ENCODE measurements at places on chromosomes 2 and 18.

DNA sequence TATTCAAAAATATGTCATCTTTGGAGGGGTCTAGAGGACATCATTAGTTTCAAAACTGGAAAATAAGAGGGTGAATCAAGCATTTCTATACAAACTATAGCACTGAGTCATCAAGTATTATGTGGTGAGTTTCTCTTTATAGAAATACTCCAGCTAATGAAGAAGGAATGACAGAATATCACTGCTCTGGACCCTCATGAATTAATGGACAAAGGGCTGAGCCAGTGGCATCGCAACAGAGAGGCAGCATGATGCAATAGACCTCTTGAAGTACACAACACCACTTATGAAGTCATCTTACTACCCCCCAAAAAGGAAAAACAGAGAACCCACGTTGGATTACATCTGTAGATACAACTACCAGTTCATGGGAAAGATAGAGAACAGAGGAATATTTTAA is 27.4 kb upstream of the EIF2AK3 start:
- no peak for DNase-seq

- no peak for DNase-seq
Measured at GRCh38 chr2:188076149-188077056, 215.3 kb upstream of the GULP1 start.

- DNase-seq: no peak
Measured at GRCh38 chr18:40356168-40356567, 1598.9 kb upstream of the PIK3C3 start.

DNA sequence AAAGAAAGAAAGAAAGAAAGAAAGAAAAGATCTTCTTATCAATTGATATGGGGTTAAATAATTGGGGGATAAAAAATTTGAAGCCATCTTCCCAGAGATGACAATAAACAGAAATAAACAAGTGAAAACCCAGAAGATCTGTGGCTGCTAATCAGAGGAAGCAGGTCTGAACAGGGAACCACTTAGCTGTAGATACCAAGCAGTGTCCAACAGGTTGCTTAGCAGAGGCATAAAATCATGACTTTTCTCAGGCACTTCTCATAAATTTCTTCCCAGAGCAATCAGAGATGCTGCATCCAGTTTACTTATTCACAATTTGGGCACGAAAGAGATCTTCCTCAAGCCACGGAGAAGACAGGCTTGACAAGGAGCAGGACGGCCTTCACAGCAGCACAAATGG is 5.7 kb upstream of the LPIN1 start:
- no peak for DNase-seq

DNA sequence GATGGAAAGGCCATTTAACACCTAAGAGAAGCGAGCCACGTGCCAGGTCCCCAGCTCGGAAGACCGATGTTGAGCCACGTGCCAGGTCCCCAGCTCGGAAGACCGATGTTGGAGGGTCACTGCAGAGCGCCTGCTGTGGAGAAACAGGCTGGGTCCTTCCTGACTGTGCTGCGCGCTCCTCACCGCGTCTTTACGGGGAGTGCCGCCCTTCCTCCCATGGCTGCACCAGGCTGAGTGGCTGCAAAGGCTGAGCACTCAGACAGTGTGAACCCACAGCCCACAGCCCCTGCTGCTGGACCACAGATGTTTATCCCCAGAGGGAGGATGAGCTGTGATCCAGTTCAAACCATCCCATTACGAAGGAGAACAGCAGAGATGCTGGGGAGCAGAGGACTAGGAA is 55.7 kb downstream of the RTP5 start:
- no peak for DNase-seq

- DNase-seq: no peak
Measured at GRCh38 chr18:9494778-9495331, 19.5 kb downstream of the RALBP1 start.

DNA sequence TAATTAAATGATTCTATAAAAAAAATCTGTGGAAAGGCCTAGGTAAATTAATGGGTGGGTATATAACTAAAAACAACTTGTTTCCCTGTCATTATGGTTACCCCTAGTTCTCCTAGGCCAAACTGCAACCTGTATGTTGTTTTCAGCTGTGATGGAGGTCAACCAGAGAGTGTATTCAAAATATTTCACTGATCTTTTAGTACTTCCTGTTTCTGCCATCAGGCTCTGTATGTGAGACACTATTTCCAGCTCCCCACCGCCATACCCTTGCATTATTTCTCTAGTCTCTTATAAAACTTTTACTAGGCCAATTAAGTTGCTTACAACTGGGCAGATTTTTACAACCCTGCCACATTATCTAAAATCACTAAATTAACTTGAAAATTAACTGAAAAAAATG is 21.0 kb upstream of the CDKL4 start:
- DNase-seq: no peak

GRCh38 chr2:47661310-47661709 is 121.6 kb upstream of the MSH6 start:
- no peak for DNase-seq

DNA sequence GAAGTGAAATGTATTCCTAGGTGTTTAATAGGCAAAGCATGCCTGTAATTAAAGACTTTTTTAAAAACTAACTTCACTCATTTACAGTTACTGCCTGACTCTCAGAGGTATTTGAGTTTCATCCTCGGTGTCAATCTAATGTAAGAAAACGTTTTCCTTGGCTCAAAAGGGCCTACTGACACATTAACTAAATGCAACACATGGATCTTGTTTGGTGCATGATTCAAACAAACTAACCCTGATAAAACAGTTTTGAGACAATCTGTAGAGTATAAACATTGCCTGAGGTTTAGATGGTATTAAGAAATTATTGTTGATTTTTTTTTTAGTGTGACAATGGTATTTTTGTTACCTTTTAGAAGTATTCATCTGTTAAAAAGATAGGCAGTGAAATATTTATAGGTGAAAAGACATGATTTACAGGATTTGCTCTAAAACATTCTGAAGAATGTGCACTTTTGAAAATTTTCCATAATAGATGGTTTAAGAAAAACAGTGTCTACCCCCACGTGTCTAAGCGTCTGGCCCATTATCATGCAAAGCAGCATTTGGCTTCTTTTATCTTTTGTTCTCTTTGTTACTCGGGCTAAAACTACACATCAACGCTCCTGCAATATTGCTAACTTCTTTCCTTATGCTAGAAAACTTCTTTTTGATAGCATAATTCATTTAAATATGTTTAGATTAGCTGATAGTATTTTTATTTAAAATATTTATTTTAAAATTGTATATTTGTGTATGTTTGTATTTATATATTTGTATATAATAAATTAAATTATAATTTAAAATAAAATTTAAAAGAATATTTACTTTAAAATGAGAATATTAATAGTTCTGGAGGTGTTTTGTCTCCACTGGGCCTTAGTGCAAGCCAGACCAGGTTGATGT is 160.2 kb upstream of the NDUFV2 start:
- no peak for DNase-seq

- DNase-seq: no peak
Measured at GRCh38 chr2:88683160-88684021, 8.1 kb upstream of the RPIA start.

- DNase-seq: no peak
Measured at GRCh38 chr18:3930126-3931012, 480.4 kb downstream of the TGIF1 start.

DNA sequence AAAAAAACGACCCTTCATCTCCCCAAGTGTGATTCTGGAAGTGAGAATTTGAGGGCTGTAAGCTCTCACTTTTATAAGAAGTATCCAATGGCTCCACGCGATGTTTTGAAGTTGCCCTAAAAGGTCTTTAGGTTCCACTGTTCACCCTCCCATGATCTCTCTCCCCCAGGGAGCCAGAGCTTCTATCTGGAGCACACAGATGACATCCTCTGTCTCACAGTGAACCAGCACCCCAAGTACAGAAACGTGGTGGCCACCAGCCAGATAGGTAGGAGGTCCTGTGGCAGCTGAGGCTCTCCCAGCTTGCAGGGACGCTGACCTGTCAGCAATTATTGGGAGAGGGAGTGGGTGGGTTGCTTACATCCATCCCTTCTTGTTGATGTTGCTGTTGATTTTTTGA is 97.8 kb downstream of the RTN4 start:
- DNase-seq: no peak

DNA sequence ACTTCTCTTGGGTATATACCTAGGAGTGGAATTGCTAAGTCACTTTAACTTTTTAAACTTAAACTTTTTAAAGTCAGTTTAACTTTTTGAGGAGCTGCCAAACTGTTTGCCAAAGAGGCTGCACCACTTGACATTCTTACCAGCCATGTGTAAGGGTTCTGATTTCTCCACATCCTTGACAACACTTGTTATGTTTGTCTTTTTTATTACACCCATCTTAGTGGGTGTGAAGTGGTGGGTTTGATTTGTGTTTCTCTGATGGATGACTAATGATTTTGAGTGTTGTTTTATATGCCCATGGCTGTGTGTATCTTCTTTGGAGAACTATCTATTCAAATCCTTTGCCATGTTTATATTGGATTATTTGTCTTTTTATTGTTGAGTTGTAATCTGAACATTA is 13.6 kb downstream of the ASAP2 start:
- DNase-seq: no peak

GRCh38 chr2:219538504-219538951 is 5.1 kb downstream of the CHPF start:
- DNase-seq: no peak

DNA sequence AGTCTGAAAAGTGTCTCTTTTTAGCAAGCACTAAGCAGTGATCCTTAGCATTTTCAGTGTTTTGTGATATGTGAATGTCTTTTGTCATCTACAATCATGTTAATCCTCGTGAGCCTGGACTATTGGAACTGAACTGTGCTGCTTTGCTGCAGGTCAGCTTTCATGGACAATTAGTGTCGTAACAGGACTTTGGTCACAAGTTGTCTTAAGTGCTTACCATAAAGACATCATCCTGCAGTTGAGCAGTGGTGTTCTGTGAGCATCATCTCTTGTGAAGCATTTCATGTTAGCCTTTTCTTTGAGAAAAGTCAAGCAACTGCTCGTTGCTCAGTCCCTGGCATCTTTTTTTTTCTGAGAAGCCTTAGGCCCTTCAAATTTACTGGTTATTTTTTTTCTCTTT is 135.9 kb downstream of the ZNF407 start:
- no peak for DNase-seq

- DNase-seq: no peak
Measured at GRCh38 chr2:153311432-153311831, 167.1 kb downstream of the RPRM start.

GRCh38 chr18:25038261-25038660 is 313.7 kb downstream of the ZNF521 start:
- no peak for DNase-seq

DNA sequence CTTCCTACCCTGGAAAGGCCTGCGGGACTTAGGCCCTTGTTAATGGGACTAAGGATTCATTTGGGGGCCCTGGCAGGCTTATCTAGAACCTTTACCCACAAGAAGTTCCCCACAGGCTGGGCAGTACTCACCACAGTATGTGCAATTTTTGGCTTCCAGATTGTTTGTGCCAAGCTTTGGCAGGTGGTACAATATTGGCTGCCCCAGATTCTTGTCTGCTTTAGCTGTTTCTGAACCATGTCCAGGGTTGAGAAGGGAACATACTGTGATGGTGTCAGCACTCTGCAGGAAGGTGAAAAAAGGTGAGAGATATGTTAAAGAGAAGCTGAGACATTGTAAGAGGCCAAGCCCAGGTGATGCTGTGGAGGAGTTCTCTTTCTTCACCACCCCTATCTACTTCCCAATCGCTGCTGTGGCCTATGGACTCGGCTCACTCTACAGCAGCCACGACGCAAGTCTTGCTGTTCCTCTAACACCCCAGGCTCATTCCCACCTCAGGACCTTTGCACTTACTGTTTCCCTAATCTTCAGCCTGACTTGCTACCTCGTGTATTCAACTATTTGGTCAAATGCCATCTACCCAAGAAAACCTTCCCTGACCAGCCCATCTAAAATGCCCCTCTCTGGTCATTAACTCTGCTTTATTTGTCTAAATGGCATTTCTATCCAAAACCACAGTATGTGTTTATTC is 9.2 kb downstream of the SLC4A5 start:
- DNase-seq: no peak

DNA sequence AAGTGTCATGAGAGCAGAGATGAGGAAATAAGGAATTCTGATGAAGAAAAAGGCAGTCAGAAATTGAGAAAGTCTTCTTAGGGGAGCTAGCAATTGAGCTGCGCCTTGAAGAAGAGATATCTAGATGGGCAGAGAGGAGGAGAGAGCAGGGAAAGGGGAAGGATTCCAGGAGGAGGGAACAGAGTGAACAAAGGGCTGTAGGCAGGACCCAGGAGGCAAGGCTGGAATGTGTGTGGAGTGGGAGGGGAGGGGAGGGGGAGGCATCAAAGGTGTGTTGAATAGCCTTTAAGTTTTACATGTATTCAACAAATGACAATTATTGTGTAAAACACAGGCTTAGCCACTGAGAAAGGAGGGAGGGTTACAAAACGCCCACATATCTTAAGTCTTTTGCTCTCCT is 164.5 kb downstream of the TDRD15 start:
- no peak for DNase-seq

GRCh38 chr2:96500385-96501066 is 4.6 kb downstream of the NEURL3 start:
- DNase-seq: no peak

DNA sequence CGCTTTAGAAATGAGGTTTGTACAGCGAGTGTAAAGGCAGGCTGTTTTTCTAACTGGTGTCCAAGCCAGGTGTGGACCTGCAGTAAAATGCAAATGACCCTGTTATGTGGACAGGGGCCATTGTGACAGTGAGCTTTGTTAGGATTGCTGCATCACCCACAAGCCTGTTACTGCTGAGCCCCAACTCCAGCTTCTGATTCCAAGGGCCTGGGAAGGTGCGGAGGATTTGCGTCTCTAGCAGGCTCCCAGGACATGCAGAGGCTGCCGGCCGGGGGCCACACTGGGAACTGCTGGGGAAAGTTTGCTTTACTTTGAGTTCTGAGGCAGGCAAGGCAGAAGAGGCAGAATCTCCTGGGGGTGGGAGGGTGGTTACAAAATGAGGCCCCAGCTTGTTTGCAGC is 164.1 kb downstream of the GLI2 start:
- DNase-seq: no peak

DNA sequence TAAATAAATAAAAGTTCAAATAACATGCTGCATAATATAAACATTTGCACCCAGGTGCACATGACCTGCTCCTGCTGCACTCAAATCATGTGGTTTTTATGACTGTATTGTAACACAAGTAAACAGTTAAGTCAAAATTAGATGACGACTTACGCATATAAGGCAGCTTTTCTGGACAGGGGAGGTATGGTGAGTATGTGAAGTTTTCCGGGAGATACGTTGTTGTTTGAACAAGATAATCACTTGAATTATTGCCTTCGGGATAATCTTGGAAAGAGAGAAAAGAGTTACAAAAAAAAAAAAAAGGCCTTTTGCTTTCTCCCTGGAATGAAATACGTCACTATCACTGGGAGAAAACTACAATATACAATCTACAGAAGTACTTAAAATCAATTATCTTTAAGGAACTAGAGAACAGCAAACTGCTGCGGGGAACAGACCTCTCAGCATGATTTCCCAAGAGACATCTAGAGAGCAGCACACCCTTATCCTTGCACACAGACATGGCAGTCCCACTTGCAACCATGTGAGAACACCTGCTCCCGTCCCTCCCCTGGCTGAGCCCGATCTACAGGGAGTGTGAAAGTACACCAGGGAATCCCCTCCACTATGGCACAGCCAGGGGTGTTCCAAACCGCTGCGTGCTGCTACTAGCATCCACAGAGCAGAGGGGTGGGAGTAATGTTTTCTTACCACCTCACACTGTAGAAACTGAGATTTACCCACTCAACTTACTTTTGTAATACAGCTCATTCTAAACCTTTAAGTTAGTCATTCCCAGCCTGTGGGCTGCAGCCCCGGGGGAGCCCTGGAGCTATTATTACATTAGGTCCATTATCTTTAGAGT is 26.3 kb downstream of the B4GALT6 start:
- no peak for DNase-seq

GRCh38 chr2:47052847-47053246 is 102.3 kb downstream of the STPG4 start:
- DNase-seq: no peak

- DNase-seq: no peak
Measured at GRCh38 chr2:19797871-19798270, 103.9 kb downstream of the TTC32 start.
